ENCODE measurements at places on chromosomes 2 and 18.
A peak's percentile ranks its signal among the peaks of the same experiment; 100 is the strongest.

GRCh38 chr2:217943446-217944321, 59.1 kb downstream of the TNS1 start:
- DNase-seq: no peak

DNA sequence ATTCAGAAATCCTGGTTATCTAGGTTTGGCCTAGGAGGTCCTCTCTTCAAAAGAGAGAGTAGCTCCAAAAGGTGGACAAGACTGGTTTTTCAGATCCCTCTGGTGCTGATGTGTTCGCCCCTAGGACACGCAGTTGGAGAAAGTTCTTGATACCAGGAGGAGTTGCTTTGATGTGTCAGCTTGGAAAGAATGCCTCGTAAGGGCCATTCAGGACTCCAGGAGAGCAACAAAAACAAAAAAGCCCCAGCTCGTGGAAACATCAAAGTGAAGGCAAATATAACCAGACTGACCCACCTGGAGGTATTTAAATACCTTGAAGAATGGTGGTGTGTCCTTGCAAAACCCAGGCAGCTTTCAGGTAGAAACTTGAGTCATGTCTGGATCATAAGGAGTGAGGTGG, 12.5 kb upstream of the LBH start:
- DNase-seq: no peak

DNA sequence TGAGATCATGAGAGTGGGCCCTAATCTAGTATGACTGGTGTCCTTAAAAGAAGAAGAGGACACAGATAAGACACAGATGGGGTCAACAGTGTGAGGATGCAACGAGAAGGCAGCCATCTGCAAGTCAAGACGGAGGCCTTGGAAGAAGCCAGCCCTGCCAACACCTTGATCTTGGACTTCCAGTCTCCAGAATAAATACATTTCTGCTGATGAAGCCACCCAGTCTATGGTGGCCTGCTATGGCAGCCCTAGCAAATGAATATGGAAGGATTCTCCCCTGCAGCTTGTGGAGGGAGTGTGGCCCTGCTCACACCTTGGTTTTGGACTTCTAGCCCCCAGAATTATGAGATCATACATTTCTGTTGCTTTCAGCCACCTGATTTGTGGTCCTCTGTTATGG, 12.3 kb downstream of the CTIF start:
- DNase-seq: no peak

- DNase-seq: peak; percentile 41
Measured at GRCh38 chr18:24054130-24054529, 39.6 kb downstream of the TTC39C start.

GRCh38 chr2:158598862-158599517, 142.2 kb downstream of the PKP4 start:
- no peak for DNase-seq

GRCh38 chr2:162021516-162022058, 52.4 kb downstream of the DPP4 start:
- DNase-seq: no peak

DNA sequence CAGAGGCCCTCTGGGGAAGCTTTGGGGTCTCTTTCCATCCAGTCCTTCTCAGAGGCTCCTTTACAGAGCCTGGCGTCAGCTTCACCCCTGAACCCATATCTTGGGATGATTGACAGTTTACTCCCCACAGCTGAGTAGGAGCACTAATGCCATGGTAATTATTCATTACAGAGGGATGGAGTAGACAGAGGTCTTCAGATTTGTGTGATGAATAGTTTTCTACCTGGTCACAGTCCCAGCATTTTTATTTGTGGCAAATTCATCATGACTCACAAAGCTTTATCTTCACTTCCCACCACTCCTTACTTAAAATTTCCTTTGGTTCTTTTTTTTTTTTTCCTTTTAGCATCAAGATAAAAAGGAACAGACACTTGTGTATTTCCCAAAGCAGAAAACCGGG, 104.2 kb downstream of the CCDC85A start:
- DNase-seq: no peak

DNA sequence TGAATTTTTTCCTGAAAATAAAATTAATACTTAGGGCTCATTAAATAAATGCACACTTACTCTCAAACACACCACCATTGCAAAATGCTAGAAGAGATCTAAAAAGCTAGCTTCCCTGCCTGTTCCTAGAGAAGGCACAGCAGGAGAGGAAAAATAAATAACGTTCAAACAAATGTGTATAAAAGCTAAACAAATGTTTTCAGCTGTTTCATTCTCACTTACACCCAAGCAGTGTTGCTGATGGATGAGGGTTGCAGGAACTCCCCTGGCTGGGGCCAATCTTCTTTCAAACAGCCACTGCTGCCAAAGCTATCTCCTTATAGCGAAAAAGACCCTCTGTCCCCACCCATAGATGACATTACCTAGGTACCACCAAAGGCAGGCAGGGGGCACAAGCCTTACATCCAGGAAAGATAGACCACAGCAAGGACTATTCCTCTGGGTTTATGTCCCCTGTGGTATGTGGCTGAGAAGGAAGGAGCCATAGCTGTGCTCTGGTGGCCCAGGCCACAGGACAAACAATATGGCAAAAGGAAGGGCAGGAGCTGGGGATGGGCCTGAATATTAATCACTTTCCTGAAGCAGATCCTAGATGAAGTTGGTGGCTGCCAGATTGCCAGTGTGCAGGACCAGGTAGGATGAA, 214.6 kb downstream of the TTC32 start:
- DNase-seq: no peak

Measured in fibroblast of skin of left biceps (primary cell).